ENCODE measurements at places on chromosomes 3 and 15.

DNA sequence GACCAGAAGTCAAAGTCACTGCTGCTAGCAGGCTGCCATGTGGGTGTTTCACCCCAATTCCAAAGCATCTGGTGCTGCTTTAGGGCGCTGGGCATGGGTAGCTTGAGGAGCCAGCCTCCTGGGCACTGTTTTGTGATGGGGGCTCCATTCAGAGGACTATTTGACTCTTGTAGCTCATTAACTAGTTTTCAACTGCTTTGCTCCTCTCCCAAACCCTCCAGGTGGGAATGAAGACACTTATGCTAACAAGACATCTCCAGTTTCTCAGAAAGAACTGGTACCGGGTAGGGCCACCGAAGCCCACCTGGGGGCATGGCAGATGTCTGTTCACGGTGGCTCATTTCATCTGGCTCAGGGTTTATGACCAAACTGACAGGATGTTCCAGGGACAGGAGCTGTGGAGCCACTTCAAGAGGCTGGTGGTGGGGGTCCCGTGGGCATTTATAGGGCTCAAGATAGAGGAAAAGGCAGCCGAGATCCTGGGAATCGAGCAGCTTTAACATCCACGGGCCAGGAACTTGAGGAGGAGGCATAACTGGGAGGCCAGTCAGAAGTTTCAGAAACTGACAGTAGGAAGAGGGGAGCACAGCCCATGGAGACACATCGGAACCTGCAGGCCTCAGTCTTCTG is 17.7 kb downstream of the AMOTL2 start:
- DNase-seq: no peak

GRCh38 chr3:12440927-12441714 is 43.2 kb upstream of the TSEN2 start:
- no peak for DNase-seq

DNA sequence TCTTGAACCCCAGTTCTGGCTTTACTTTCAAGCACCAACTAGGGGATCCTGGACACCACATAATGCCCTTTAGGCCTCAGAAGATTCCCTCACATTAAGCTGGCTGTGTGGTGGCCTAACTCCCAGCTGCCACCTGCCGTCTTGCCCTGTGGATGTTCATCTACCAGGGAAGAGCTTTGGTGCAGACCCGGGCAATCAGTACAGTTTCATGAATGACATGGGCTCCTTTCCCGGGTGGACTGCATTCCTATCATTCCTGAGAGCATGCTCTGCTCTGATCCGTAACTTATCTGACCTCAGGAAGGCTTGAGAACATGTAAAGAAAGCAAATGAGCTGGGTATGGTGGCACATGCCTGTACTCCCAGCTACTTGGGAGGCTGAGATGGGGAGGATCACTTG is 50.0 kb upstream of the GSK3B start:
- DNase-seq: no peak

- no peak for DNase-seq
Measured at GRCh38 chr3:122555275-122556071, 8.6 kb downstream of the PARP9 start.

- DNase-seq: no peak
Measured at GRCh38 chr3:178434206-178434805, 101.9 kb upstream of the KCNMB2 start.

GRCh38 chr15:50247819-50248655 is 17.5 kb downstream of the HDC start:
- no peak for DNase-seq

GRCh38 chr3:151434151-151434890 is 26.5 kb downstream of the IGSF10 start:
- DNase-seq: no peak

- DNase-seq: no peak
Measured at GRCh38 chr3:165111401-165111800, 33.1 kb upstream of the SI start.

GRCh38 chr3:79368403-79368802 is 399.4 kb downstream of the ROBO1 start:
- DNase-seq: no peak

GRCh38 chr15:75346796-75347221 is at the start of gene NEIL1:
TSS of gene NEIL1 (plus strand) at chr15:75347039. CDS start at chr15:75348906, 1,867 bp downstream.
- no peak for DNase-seq

DNA sequence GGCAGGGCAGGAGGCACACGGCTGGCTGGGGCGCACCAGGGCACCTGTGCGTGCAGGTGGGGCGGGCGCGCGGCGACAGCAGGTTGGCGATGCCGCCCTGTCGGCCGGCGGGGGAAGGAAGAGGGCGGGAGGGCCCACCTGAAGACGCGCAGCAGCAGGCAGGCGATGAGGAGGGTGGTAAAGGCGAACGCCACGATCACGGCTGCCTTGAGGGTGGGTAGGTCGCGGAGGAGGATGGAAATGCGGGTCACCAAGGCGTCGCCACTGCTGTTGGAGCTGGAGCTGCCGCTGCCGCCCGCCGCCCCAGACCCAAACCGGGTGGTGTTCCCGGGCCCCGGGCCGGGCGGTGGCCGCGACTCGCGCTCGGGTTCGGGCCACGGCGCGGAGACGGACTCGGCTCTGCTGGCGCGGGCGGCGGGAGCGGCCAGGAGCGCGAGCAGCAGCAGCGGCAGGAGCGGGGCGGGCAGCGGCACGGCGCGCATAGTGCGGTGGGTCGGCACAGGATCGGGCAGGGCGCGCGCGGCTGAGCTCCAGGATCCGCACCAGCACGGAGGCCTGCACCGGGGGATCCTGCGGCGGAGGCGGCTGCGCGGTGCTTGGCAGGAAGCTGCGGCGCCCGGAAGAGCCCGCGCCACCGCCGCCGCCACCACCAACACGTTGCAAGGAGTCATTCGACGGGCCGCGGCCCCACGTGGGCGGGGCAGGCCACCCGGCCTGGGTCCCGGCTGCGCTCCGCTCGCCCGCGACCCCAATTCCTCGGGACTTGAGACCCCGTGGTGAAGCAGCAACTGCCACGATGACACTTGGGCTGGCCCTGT is at the start of gene FAM174B:
Gene FAM174B, minus strand, starts transcription at position 598 of the 818 bp plus-strand sequence.
- peak; percentile 47 for DNase-seq

DNA sequence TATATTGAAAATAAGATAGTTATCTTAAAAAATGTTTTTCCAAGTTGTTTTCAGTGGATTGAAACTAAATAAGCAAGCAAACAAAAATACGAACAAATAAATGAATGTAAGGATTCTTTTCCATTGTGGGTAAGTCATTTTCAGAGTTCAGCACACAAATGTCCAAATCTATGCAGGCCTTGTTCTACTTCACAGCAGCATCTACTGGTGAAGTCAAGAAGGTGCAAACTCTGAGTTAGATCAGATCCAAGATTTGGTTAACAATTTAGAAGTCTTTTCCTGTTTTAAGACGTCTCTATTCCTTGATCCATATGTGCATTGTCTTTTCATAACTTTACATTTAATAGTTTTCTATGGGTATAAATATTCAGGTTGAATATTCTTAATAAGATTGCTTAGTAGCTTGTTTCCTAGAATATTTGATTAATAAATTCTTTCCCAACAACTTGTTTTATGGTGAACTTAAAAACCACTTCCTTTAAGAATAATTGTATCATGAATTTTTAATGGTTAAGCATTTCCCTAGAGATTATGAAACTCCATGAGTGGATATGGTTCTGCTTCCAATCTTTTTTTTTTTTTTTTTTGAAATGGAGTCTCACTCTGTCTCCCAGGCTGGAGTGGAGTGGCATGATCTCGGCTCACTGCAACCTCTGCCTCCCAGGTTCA is 10.5 kb downstream of the PTX3 start:
- no peak for DNase-seq

GRCh38 chr3:126421573-126422119 is 26.9 kb downstream of the CFAP100 start:
- DNase-seq: peak; percentile 65

DNA sequence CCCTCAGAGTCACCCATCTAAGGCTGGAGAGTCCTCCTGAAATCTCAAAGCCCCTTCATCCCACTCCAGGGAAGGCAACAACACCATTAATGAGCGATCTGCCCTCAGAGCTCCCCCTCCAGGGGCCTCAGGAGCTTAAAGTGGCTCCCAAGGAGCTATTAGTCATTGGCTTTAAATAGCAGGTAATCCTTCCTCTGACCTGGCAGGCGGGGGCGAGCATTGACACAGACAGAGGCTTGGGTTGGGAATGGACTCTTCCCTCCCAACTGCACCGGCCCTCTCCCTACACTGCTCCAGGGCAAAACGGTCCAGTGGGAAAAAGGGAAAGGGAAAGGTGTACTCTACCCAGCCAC is 1.4 kb downstream of the MFGE8 start:
- no peak for DNase-seq

DNA sequence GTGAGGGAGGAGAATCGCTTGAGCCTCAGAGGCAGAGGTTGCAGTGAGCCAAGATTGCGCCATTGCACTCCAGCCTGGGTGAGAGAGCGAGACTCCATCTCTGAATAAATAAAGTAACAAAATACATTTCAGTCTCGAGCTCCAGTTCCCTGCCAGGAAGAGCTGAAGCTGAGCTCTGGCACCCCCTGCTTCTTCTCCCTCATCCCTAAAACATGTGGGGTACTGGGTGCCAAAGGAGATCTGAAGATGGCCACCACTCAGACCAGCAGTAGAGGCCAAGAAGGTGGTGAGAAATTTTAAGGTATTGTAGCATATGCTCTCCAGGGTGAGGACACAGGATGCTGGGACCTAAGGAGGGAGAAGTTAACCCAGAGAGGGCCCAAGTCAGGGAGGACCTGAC is 75.0 kb upstream of the CGNL1 start:
- no peak for DNase-seq

DNA sequence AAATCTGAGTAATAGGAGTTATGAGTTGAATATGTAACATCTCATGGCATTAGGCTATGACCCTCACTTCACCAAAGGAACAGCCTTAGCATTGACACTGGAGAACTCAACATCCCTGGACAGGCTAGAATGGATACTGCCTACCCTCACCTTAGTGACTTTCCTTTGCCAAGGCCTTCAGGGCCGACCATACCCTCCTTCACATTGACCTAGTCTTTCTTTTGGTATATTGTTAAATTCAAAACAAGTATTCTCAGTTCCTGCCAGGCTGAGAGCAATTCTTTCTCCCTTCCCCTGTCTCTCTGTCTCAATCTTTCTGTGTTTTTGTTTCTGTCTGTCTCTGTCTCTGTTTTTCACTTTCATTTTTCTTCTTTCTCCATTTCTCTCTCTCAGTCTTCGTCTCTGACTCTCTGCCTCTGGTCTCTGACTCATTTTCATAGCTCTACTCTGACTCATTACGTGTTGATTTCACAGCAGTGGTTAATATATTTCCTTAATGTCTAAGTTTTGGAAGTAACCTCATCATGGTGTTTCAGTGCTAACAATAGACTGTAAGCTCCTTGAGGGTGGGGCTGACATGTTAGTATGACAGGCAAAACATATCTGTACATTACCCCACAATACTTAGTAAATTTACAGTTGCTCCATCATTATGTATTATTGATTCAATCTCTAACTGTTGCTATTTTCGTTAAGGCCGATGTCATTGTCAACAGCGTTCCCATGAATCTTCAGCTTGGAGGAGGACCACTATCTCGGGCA is 32.5 kb downstream of the PARP15 start:
- no peak for DNase-seq

DNA sequence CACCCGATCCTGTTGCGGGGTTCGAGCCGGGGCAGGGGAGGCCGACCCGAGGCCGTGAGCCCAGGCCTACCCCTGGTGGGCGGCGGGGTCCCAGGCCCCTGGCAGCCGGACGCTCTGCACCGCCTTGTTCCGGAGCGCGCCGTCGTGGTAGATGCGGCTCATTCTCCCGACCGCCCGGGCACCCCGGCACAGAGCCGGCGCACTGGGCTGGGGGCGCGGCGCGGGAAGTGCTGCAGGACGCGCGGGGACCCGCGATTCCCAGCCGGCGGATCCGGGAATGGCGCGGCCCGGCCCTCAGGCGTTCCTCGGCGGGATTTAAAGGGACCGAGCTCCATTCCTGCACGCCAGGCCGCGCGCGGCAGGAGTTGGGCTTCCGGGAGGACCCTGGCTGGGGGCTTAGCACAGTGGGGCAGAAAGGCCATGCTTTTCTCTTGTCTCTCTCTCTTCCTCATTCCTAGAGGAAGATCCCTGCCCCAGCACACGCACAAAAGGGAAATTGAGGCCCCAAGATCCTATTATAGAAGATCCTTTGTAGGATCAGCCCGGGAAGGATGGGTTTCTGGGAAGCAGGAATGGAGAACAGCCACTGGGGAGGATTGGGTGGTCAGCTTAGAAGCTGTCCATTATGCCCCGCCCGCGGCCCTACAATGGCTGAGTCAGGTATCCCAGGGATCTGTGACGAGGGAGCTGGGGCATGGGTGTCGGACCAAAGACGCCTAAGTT is at the start of gene ARPIN:
Gene ARPIN, minus strand, starts transcription at position 279 of the 723 bp plus-strand sequence. Its CDS starts 117 bp downstream, at position 162.
- no peak for DNase-seq

GRCh38 chr3:96007650-96008195 is 806.7 kb upstream of the EPHA6 start:
- DNase-seq: no peak

- DNase-seq: no peak
Measured at GRCh38 chr3:183815563-183815940, 9.8 kb downstream of the MAP6D1 start.

DNA sequence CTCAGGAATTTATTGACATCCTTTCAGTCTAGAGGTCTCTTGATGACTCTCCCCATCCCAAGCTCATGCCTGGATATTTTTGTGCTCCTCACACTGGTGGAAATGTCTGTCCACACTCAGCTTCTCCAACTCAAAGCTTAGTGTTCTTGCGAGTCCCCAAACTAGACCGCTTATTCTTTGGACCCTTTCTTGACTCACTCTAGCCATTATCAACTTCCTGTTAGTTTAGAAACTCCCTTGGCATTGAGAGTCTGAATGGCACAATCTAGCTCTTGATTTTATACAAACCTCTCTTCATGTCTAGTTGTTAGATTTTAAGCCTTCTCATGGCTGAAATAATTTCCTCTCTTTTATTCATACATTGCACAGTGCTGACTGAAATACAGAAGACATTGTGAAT is 19.6 kb downstream of the TIGIT start:
- DNase-seq: no peak

GRCh38 chr15:89406940-89407607 is 72.5 kb upstream of the POLG start:
- DNase-seq: no peak

GRCh38 chr15:73972984-73973682 is 19.0 kb downstream of the STOML1 start:
- no peak for DNase-seq

- no peak for DNase-seq
Measured at GRCh38 chr3:141081141-141081795, 30.1 kb downstream of the SPSB4 start.

DNA sequence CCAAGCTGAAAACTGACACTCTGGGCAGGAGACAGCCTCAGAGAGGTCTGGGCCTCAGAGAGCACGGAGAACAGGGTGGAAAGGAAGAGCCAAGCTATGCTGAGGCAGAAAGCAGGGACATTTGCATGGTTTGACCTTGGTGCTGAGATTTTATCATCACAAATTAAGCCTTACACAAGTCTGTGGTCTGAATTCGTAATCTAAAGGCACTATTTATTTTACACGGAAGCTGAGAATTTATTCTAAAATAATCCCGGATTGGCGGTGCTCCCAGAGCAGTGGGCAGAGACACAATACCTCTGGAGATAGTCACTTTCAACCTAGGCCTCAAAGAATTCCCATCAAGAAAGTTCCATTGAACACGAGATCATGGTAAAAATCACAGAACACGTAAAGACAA is 47.5 kb downstream of the CFAP92 start:
- no peak for DNase-seq

Measured in coronary artery (tissue), 2 donors.